Right lobe of liver (tissue), 6 donors: ENCODE measurements at places on chromosomes 5 and 9. TPM values are rescaled to one million over a fixed set of nuclear protein-coding genes. Genes with fewer than 3 reads are reported as not detected.

Gene DCTN3
- total RNA-seq = 35.3 TPM

Gene OR1J2
- not detected for total RNA-seq

GRCh38 chr9:120412425-120412951 is 167.5 kb downstream of the CDK5RAP2 start:
- H3K27ac ChIP-seq = no peak overlapping the region
- H3K27me3 ChIP-seq = no peaks in the 10 kb centered on the region
- H3K4me3 ChIP-seq = no peak overlapping the region
- H3K36me3 ChIP-seq = peaks cover 20% of the 10 kb centered on the region
- peaks cover 14% of the 10 kb centered on the region for H3K4me1 ChIP-seq

- no peaks in the 10 kb centered on the region for H3K4me1 ChIP-seq
- no peak overlapping the region for H3K27ac ChIP-seq
- no peaks in the 10 kb centered on the region for H3K27me3 ChIP-seq
- no peak for DNase-seq
Observed at GRCh38 chr5:144638787-144639186, 468.1 kb downstream of the KCTD16 start.

- peak overlapping the region; percentile 9 for H3K27ac ChIP-seq
- H3K27me3 ChIP-seq = no peaks in the 10 kb centered on the region
- H3K4me3 ChIP-seq = no peak overlapping the region
- H3K4me1 ChIP-seq = peaks cover 18% of the 10 kb centered on the region
- no peak for DNase-seq
Observed at GRCh38 chr5:114447084-114447773, 85.4 kb downstream of the KCNN2 start.

Gene RNF183
- not detected for total RNA-seq

GRCh38 chr5:6395621-6396020 is 17.3 kb upstream of the MED10 start:
- no peaks in the 10 kb centered on the region for H3K27me3 ChIP-seq
- no peak overlapping the region for H3K27ac ChIP-seq
- H3K4me3 ChIP-seq = no peak overlapping the region
- no peaks in the 10 kb centered on the region for H3K4me1 ChIP-seq
- no peak for DNase-seq

Gene PCDHGA11
- 0.88 TPM for total RNA-seq

GRCh38 chr5:16603295-16603694 is 13.5 kb downstream of the RETREG1 start:
- no peak for DNase-seq
- H3K27me3 ChIP-seq = no peaks in the 10 kb centered on the region
- no peak overlapping the region for H3K27ac ChIP-seq
- H3K4me3 ChIP-seq = no peak overlapping the region
- H3K4me1 ChIP-seq = no peaks in the 10 kb centered on the region

- no peaks in the 10 kb centered on the region for H3K4me1 ChIP-seq
- no peaks in the 10 kb centered on the region for H3K27me3 ChIP-seq
- no peak overlapping the region for H3K27ac ChIP-seq
- no peaks in the 10 kb centered on the region for H3K36me3 ChIP-seq
- no peak overlapping the region for H3K4me3 ChIP-seq
Observed at GRCh38 chr5:61687371-61687770, 355.3 kb downstream of the ZSWIM6 start.

DNA sequence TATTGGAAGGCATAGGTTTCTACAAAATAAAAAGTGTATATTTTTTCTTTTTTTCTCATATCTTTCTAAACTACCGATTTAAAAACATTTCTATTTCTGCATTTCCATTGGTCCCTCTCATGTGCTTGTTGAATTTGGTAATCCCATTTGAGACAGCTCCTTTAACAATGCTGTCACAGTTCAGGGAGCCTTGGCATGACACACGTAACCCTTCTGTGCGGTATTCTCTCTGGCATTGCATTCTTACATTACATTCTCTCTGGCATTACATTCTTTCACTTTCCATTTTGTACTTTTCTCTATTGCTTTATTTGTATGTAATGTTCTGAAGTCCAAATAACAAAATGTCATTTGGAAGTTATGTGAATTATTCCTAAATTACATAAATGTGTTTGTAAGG is 150.7 kb upstream of the RASGRF2 start:
- H3K4me1 ChIP-seq = no peaks in the 10 kb centered on the region
- DNase-seq = no peak
- H3K27me3 ChIP-seq = no peaks in the 10 kb centered on the region
- no peak overlapping the region for H3K4me3 ChIP-seq
- H3K36me3 ChIP-seq = peaks cover under 1% of the 10 kb centered on the region

GRCh38 chr5:72065751-72066255 is 41.5 kb upstream of the MAP1B start:
- H3K27ac ChIP-seq = no peak overlapping the region
- H3K4me3 ChIP-seq = no peak overlapping the region
- H3K27me3 ChIP-seq = no peaks in the 10 kb centered on the region
- H3K4me1 ChIP-seq = no peaks in the 10 kb centered on the region
- DNase-seq = no peak

DNA sequence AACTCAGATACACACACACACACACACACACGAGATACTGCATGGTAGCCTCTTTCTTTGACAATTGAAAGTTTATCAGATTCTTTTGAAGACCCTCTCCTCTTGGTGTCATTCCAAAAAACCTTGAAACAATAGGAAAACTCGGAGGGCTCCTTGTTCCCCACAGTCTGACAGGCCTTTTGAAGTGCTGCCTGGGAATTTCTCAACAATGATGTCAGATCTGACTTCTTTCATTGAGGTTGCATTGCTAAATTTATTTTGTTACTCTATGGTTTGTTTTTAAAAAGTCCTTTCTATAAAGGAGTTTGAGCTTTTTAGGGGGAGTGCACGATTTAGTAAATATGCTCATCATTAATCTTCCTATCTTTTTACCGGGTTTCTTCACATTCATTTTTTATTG is 583.9 kb downstream of the SEMA5A start:
- no peaks in the 10 kb centered on the region for H3K27me3 ChIP-seq
- no peaks in the 10 kb centered on the region for H3K4me1 ChIP-seq
- H3K27ac ChIP-seq = no peak overlapping the region
- H3K36me3 ChIP-seq = no peaks in the 10 kb centered on the region

DNA sequence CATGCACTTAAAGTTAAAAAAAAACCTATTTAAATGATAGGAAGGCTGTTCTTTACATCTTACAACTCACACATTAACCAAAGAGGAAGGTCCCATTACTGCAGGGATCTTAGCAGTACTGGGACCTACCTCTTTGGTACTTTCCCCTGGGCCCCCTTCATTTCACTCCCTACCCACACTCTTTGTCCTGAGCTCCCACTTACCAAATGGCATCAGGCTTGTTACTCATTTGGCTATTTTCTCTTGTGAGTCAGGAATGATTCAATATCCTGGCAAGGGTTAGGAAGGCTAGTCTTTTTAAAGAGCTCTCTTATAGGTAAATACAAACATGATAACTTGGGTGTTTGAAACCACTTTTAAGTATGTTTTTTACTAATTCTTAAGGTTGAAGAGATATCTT is 117.4 kb upstream of the ELL2 start:
- H3K4me1 ChIP-seq = no peaks in the 10 kb centered on the region
- no peak overlapping the region for H3K4me3 ChIP-seq
- no peaks in the 10 kb centered on the region for H3K27me3 ChIP-seq

GRCh38 chr5:90709323-90710155 is 150.9 kb downstream of the ADGRV1 start:
- H3K4me3 ChIP-seq = no peak overlapping the region
- H3K27ac ChIP-seq = no peak overlapping the region

Gene PLAC8L1
- not detected for total RNA-seq

Gene NR2F1
- 9.7 TPM for total RNA-seq

- no peaks in the 10 kb centered on the region for H3K4me1 ChIP-seq
- no peaks in the 10 kb centered on the region for H3K36me3 ChIP-seq
- DNase-seq = no peak
- H3K27ac ChIP-seq = no peak overlapping the region
- H3K27me3 ChIP-seq = no peaks in the 10 kb centered on the region
- H3K4me3 ChIP-seq = no peak overlapping the region
Observed at GRCh38 chr9:78557540-78557939, 260.6 kb downstream of the PSAT1 start.

DNA sequence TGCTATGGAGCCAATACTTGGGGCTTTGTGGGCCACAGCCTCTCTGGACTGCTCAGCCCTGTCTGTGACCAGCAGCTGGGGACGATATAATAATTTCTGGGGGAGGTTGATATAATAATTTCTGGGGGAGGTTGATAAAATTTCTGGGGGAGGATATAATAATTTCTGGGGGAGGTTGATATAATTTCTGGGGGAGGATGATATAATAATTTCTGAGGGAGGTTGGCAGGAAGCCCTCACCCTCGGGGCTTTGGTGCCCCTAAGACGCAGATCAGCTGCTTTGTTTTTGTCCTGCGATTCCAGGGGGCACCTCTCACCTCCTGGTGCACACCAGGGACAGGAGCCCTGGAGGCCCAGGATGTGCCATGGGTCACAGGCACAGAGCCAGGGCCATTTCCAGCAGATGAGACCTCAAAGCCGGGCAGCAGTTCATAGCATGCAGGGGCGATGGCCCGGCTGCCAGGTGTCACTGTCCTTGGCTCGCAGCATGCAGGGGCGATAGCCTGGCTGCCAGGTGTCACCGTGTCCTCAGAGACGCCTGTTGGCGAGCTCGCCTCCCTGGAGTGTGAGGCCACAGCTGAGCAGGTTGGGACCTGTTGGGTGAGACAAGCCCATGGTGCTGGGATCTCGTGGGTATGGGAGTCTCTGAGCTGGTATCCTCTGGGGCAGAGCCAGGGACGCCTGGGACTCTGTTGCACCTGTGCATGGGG is 3.8 kb upstream of the TOR4A start:
- H3K36me3 ChIP-seq = no peaks in the 10 kb centered on the region
- no peaks in the 10 kb centered on the region for H3K27me3 ChIP-seq
- H3K4me1 ChIP-seq = no peaks in the 10 kb centered on the region
- H3K4me3 ChIP-seq = no peak overlapping the region
- DNase-seq = peak; percentile 64

DNA sequence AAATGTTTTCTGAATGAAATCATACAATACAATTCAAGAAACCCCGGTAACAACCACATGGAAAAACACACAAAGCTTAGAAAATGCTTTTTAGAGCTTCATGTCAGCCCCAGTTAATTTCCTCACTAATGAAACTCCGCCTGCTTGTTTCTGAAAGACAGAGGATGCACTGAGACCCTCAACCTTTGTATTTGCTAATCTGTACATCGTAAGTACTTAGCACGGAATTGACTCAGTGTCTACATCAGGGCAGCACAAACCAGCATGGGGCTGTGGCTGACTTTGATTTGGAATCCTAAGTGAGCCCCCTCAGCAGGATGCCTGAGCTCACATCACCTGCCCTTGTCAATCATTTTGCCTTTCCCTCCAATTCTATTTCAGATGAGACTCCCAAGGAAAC is 499.1 kb upstream of the MPDZ start:
- no peaks in the 10 kb centered on the region for H3K27me3 ChIP-seq
- H3K36me3 ChIP-seq = no peaks in the 10 kb centered on the region
- H3K4me3 ChIP-seq = no peak overlapping the region
- no peak for DNase-seq

GRCh38 chr5:91178461-91178860 is 204.7 kb downstream of the ARRDC3 start:
- H3K4me3 ChIP-seq = no peak overlapping the region
- H3K27ac ChIP-seq = no peak overlapping the region
- H3K36me3 ChIP-seq = no peaks in the 10 kb centered on the region
- H3K4me1 ChIP-seq = no peaks in the 10 kb centered on the region

- H3K4me3 ChIP-seq = no peak overlapping the region
- no peaks in the 10 kb centered on the region for H3K4me1 ChIP-seq
- H3K27ac ChIP-seq = no peak overlapping the region
- no peaks in the 10 kb centered on the region for H3K36me3 ChIP-seq
- peak; percentile 47 for DNase-seq
Observed at GRCh38 chr9:125258832-125259534, 2.6 kb upstream of the GAPVD1 start.

DNA sequence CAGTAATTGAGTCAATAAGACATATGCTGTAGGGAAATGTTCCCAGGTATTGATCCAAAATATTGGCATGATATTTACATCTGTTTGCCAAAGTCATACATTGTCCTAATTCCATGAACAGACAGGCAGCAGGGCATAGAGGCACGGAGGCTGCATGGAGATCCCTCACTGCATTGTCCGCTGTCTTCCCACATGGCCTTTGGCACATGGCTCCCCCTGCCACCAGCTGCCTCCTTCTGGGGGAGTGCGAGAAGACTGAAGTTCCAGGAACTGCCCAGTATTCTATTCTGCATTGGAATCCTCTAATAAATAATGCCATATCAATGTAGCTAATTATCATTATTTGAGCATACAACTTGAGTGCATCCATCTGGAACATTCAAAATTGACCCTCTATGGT is 269.0 kb downstream of the FBXL7 start:
- H3K4me3 ChIP-seq = no peak overlapping the region
- DNase-seq = no peak
- no peaks in the 10 kb centered on the region for H3K36me3 ChIP-seq

GRCh38 chr9:114631166-114631565 is 20.1 kb downstream of the TMEM268 start:
- no peak overlapping the region for H3K27ac ChIP-seq
- H3K4me1 ChIP-seq = no peaks in the 10 kb centered on the region
- peaks cover 19% of the 10 kb centered on the region for H3K36me3 ChIP-seq
- no peaks in the 10 kb centered on the region for H3K27me3 ChIP-seq

GRCh38 chr9:87340391-87340790 is 157.3 kb upstream of the DAPK1 start:
- H3K27me3 ChIP-seq = no peaks in the 10 kb centered on the region
- H3K4me3 ChIP-seq = no peak overlapping the region
- peaks cover 4% of the 10 kb centered on the region for H3K4me1 ChIP-seq
- no peak for DNase-seq
- H3K36me3 ChIP-seq = no peaks in the 10 kb centered on the region
- no peak overlapping the region for H3K27ac ChIP-seq

DNA sequence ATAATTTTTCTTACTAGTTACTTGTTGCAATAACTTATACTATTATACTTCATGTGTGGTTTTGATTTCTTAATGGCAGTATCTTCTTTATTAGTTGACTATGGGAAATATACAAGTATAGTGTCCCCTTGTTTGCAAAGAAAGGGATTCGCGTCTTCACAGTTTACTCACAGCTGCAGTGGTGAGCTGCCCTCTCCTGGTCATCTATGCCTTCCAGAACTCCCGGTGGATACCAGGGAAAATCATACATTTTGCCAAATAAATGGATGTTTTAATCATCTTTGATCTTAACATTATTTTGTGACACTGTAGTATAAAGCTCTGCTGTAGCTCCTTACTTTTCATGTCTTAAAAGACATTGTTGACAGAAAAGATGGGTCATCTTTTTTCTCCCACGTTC is 142.0 kb downstream of the ZCCHC7 start:
- no peak for DNase-seq
- no peaks in the 10 kb centered on the region for H3K36me3 ChIP-seq
- no peaks in the 10 kb centered on the region for H3K4me1 ChIP-seq
